ENCODE measurements at places on chromosomes 3 and 15.

GRCh38 chr3:190063490-190063889 is 57.2 kb downstream of the P3H2 start:
- DNase-seq: no peak

DNA sequence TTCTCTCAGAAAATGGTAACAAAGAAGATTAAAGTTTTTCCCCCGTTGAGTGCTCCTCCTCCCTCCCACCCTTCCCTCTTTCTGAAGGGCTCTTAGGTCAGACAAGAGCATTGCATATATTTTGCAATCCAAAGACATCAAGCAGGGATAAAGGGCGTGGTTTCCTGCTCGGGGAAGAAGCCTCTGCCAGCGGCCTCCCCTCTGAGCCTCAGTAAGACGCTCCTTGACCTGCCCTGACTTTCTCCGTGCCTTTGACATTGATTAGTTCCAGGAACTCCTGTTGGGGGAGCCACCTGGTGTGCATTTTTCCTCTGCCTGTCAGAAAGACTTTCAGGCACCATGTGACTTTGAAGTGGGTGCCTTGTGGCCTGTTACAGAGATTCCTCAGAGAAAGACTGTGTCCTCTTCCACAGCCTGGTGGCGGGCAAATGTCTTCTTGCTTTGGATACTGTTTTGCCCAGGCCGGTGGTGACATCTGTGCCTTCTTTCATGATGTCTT is 87.2 kb upstream of the TBL1XR1 start:
- DNase-seq: no peak

- DNase-seq: peak; percentile 90
These were observed 95.2 kb downstream of the CHSY1 start for GRCh38 chr15:101156509-101157159.

DNA sequence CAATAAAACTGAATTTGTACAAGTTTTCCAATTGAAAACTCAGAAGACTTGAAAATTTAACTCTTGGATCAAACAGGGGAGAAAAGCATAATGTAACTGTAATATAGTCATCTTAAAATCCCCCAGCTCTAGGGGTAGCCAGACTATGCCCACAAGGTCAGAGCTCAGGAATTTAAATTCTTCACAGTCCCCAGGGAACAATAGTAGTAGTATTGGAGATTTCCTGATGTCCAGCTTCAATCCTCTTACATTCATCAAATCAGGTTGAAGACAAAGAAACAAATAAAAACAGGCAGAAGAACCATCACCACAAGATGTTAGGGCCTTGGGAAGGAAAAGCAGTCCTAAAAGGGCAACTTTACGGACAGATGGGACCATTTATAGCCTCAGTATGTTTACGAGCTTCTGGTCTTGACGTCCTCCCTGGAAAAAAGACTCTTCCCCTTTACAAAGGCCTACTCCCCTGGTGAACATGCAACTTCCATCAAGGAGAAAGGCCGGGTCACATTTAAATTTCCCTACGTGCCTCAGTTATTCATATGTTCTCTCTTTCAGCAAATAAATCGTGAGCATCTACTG is 96.8 kb downstream of the PLCH1 start:
- DNase-seq: no peak

DNA sequence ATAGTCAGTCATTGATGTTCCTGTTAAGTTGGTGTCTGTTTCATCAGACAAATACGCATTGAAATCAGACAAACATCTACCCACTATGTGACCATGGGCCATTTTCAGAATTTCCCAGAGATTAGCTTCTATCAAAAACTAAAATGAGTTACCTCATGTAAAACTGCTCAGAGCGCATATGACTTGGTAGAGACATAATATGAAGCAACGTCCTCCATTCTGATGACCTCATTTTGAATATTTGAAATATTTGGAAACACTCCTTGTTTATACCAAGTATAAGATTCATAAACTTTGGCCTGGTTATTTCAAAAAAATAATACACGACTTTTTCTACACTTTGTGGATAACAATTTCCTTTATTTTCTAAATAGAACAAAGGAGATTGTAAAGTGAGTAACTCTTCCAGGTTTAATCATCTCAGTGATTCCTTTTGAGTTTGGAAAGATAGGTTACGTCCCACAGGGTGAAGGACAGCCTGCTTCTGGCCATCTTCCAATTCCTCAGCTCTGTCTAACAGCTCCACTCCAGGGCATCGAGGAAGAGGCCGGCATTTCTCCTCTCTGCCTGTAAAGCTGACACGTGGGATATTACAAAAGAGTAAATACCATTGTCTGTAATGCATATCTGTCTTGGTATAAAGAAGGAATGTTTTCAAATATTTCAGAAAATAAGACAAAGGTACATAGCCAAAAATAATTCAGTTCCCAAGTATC is 122.6 kb downstream of the CADM2 start:
- no peak for DNase-seq

DNA sequence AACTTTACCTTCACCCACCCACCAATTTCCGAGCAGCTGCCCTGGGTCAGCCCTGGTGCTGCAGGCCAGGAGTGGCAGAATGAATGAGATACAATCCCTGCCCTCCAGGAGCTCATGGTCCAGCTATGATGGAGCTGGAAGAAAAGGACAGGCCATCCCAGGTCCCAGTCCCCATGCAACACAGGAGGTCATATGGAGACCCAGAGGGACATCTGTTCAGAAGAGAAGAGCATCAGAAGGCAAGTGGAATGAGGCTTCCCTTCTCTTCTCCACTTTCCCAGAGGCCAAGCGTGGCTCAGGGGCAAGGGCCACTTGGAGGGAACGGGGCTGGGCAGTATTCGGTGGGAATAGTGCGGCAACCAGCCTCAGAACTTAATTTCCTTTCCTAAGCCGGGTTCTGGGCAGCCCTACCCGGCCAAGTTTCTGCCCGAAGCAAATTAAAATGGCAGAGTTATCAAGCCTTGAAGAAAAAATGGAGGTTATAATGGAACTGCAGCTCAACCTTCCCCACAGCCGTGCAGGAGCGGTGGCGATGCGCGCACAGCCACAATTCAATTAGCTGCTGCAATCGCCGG is 35.9 kb downstream of the TLE3 start:
- DNase-seq: no peak

DNA sequence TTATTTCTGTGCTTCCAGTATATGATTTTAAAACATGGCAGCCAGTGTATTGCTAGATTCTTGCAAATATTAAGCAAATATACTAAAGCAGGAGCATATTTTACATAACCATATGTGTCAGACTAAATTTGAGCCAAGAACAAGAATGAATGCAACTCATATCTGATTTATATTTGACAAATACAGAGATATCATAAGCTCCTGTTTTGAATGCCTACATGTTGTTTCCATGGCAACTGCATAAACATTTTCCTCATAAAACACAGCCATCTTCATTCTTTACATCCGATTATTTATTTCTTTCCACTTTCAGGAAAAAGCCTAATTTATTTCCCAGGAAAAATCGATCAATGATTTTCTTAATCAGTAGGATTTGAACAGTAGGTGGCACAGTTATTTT is 172.2 kb upstream of the TSPAN3 start:
- DNase-seq: no peak

DNA sequence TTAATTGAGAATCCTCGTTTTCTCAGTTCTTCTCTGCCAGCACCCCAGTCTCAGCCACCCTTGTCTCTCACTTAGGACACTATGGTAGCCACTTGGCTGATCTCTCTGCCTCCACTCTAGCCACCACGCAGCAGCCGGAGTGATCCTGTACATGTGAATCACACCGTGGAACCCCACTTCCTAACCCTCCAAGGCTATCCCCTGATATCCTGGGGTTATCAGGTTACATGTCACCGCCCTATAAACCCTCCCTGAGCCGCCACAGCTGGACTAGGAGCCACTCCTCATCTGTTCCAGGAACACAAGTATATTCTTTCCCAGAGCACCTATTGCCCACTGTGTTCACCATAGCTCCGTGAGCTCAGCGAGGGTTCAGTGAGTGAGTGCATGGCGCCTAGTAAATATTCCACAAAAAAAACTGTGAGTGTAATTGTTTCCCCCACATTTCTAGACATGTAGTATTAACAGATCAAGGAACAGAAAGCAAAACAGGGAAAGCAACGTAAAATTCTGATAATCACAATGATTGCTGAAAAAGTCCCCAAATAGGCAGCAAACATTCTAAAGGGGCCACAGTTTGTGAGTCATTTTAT is 661 bp upstream of the PARP14 start:
- peak; percentile 18 for DNase-seq

GRCh38 chr3:37626736-37627565 is 234.7 kb upstream of the CTDSPL start:
- no peak for DNase-seq

DNA sequence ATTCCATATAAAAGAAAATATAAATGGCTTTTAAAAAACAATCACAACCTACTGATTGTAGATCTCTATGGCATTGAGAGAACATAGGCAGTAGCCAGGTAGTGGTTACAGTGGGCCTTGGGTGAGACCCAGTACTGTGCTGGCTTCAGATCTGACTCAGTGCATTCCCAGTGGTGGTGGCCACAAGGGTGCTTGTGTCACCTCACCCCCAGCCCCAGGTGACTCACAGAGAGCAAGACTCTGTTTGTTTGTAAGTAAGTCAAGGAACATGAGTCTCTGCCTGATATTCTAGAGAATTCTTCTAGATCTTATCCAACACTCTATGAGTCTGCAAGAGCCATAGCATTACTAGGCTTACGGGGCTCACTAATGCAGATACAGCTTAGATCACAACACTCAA is 118.8 kb upstream of the AZI2 start:
- DNase-seq: no peak

- no peak for DNase-seq
These were observed 15.9 kb downstream of the PARL start for GRCh38 chr3:183868796-183869195.

DNA sequence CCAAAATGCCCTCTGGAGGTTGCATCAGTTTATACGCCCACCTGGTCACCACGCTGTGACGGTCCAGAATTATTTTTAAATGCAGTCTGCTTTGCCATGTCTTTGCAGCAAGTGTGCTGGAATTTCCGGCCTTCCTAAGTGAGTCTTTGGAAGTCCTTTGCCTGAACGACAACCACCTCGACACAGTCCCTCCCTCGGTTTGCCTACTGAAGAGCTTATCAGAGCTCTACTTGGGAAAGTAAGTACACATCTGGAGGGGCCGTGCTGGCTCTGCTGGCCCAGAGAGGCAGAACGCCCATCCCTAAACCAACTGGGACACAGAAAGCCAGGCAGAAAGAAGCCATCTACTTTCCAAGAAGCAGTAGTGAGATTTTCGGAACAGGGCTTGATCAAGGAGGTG is 101.8 kb downstream of the LRRK1 start:
- DNase-seq: no peak

DNA sequence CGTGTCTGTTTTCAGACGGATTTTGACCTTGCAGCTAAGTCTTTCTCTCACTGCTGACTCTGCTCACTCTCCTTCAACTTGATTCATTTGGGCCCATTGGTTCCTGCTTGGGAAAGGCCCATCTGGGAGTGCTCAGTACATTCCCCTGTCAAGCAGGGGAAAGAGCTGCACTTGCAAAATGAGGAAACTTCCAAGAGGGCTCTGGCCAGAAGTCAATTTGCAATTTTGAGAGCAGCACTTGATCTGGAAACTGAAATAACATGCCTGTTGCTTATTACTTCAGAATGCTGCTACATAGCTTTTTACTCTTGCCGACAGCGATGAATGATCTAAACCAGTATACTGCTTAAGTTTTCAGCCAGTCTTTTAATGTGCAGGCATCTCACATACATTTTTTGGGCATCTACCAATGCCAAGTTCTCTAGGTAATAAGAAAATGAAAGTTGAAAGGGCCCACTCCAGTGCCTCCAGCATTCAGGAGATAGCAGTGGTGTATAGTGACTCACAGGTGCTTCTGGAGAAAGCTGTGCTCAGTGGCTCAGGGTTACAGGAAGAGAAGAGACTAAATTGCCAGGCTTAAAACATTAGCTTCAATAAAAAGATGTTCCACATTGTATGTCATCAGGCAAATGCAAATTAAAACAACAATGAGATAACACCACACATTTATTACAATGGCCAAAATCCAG is 70.1 kb upstream of the RORA start:
- no peak for DNase-seq

GRCh38 chr15:45550436-45550835 is 27.9 kb upstream of the SLC30A4 start:
- DNase-seq: no peak

DNA sequence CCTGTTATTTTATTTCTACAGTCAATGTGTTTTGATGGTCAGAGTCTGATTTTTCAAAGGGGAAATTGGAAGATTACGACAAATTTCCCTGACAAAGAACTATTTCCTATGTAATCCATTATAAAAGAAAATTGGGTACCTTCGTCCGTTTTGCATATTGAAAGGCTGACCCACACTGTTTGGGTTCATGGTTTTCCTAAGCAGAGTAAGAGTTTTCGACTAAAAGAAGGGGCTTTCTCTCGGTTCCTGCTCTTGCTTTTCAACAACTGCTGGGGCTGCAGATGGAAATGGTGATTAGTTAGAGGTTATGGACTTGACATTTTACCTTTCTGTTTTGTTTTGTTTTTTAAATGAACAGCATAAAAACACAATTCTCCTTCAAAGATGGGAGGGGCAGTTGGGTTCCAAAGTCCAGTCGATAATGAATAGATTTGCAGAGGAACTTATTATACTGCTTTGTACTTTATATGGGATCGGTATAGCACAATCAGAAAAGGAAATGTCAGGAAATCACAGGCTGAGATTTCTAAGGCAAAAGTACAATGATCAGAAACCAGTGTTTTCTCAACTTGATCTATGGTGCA is 978 bp downstream of the KCNMB2 start:
- no peak for DNase-seq

DNA sequence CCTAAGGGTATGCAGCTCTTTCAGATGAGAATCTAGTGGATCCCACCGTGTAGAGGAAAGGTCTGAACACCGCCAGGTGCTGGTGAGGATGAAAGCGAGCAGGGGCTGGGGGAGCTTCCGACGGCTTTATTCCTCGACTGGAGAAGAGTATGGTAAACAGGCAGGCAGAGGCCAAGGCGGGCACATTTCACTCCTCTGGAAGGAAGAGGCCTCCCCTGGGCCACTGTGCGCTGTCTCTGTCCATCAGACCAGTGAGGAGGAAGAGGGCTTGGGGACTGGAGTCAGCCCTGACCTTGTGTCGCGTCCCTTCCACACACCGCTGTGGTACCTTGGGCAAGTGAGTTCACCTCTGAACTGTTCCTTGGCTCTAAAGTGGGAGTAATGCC is 4.2 kb downstream of the GHRL start:
- no peak for DNase-seq

GRCh38 chr3:179474480-179474879 is 23.2 kb upstream of the GNB4 start:
- DNase-seq: no peak

DNA sequence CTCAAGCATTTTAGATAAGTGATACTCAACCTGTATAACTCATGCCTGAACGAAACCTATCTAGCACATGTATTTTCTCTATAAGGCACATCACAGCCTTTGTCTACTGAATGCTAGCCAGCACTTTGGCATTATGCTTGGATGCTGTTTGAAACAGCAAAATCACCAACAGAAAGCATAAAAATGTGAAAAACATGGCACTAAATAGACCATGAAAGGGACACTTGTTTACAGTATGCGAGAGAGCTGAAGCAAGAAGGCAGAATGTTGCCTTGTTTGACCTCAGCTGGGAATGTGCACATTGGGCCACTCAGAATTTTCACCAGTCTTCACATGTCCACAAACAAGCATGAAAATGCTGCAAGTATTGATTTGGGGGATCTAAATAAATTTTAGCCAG is 59.5 kb downstream of the MINDY2 start:
- DNase-seq: no peak

Measured in GM13976 (cell line).